ENCODE measurements at places on chromosomes 3 and 15.
A peak's percentile ranks its signal among the peaks of the same experiment; 100 is the strongest.

DNA sequence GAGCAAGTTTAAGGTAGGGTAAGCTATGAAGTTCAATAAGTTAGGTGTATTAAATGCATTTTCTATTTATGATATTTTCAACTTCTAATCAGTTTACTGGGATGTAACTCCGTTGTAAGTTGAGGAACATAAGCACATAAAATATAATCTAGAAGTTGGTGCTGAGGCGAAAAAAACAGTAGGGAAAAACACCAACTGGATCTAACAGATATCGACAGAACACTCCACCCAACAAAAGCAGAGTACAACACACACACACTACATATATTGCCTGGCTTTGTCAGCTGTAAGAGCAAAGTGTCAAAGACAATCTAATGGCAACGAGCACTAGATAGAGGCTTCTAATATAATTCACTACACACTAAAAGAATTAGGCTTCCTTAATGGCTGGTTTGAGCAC lies 8.4 kb downstream of the PIK3R4 start:
- no peak for DNase-seq

DNA sequence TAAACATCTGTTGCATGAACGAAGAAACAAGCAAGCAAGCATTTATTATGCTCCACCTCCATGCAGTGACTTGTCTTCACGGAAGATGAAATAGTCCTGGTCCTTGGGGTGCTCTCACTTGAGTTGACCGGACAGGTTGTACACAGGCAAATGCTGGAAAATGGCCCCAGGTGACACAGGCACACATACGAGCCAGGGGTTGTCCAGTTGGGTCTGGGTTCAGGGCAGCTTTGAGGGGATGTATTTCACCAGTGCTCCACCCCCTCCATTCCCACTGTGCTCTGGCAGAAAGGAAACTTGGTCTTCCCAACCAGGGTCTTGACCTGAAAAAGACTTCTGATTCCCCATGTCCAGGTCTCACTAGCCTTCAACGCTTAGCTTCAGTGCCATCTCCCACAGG lies 48.3 kb upstream of the ITGA11 start:
- DNase-seq: no peak

DNA sequence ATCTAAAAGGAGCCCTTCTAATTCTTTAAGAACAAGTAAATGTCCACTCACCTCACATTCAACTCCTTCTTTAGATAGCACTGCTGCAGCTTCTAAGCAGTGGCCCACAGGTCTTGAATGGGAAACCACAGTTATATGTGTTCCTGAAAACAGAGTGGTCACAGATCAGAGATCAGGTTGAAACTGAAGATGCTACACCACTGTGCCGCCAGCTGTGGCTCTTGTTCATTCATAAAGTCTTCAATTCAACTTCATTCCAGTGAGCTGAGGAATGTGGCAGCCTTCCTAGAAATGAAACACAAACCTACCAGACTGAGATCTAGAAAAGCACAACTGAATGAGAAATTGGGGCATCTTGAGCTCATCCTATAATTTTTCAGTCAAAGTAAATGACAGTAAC lies 4.0 kb downstream of the PDHB start:
- no peak for DNase-seq

GRCh38 chr3:18149935-18150334 lies 275.2 kb downstream of the SATB1 start:
- DNase-seq: no peak

DNA sequence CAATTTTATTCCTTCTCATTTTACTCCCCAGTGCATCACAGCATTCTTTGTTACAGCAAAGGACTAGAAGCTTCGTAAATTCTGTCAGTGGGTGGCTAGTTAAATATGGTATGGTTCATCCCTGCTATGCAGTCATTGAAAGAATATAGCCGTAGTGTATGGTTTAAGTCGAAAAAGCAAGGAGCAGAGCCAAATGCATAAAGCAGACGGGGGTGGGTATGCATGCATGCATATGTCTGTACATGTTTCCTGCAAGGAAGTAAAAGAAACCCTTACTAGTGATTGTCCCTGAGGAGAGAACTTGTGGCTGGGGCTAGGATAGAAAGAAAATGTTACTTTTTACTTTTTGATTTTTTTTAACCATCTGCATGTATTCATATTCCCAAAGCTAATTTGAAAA lies 19.9 kb downstream of the RBP2 start:
- DNase-seq: no peak

DNA sequence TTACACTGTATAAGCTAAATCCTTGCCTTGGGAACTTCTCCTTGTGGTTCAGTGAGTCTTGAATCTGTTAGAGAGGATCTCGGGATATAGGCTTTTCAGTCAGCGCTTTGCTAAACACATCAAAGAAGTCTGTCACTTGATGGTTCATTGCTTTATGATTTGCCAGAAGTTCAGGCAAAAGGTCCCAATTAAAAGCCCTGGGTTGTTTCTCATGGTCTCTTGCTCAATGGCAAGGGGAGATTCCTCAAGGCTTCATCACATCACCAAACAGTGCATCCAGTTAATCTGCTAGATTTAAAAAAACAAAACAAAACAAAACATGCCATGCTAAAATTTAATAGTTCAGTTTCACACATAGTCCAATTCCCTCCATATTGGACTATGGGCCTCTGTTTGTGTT lies 114.8 kb downstream of the FILIP1L start:
- DNase-seq: no peak

- DNase-seq: peak; percentile 91
These were observed 30.0 kb downstream of the NBEAL2 start for GRCh38 chr3:47009225-47010110.

DNA sequence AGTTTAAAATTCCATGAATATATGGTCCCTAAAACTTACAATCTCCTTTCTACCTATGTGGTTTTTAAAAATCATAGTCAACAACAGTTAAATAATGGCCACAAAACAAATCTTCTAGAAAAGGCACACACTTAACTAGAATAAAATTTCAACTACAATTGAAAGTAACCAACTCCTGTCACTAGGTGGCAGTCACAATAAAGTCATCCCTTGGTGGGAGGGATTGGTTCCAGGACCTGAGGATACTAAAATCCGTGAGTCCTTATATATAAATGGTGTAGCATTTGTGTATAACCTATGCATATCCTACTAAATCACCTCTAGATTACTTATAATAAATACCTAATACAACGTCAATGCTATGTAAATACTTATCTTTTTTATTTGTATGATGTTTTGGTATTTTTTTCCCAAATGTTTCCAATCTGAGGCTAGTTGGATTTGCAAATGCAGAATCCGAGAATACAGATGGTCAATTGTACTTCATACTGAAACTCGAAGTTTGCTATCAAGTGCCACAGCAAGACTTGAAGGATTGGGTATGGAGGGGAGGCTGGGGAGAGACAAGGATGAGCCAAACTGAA lies 172.6 kb downstream of the FMN1 start:
- no peak for DNase-seq

DNA sequence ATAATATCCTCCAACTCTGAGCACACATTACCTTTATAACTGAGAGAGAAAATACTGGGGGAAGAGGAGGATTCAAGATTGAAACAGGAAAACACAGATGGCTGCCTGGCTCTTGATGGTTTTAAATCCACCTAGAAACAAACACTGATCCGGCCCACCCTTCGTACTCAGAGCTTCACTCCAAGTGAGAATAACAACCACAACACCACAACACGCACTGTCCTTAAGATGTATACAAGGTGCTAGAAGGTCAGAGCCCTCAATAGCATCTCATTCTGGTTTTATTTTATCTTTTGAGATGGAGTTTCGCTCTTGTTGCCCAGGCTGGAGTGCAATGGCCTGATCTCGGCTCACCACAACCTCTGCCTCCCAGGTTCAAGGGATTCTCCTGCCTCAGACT lies 9.9 kb downstream of the IP6K2 start:
- no peak for DNase-seq

DNA sequence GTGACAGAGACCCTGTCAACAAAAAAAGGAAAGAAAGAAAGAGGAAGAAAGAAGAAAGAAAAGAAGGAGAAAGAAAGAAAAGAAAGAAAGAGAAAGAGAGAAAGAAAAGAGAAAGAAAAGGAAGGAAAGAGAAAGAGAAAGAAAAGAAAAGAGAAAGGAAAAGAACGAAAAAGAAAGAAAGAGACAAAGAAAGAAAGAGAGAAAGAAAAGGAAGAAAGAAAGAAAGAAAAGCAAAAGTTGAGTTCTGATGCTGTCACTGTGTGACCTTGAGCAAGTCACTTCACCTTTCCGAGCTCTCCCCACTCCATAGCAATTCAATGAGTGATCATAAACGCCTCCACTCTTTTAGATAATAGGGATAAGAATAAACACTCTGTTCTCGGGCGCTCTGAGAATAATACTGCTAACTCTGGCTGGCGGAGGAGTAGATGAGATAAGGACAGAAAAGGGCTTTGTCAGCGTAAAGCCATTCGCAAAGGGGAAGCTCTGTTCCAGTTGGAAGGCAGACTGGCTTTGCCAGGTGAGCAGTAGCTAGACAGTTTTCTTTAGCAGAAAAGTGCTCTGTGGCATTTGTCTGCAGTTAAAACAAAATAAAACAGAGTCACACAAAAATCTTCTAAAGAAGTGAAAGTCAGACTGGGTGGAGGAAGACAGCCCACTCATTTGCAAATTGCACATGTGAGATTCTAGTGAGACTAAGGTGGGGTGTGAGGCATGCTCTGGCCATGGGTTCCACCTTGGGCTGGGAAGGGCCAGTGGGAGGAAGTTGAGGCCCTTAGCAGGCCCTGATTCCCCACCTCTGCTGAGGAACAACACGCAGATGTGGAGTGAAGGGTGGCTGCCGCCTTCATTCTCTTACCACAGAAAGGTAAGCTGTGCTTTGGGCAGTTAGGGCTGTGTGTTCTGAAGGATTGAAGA lies 9.6 kb upstream of the FLNB start:
- peak; percentile 59 for DNase-seq

DNA sequence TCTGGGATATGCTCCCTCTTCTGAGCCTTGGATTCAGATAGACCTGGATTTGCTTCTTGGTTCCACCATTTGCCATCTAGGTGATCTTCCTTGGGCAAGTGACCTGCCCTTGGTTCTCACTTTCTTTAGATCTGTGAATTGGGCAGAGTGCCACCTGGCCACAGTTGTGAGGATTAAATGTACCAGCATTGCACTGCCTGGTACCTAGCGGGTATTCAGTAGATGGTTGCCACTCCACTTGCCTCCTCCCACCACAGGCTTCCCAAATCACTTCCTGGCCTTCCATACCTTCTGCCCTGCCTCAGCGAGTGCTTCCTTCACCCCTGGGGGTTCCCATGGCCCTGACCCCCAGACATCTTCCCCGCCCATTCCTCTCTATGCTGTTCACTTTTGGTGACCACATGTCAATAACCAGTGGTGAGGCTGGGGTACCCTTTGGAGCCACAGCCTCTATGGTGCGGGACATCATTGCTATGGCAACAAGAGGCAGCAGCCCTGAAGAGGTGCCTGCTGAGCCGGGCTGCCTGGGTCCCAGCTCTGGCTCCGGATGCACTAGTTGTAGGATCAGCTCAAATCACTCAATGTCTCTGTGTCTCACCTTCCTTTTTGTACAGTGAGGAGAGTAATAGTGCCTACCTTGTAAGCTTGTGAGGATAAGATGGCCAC lies 40.5 kb downstream of the CMTM7 start:
- DNase-seq: no peak

GRCh38 chr3:106022913-106023312 lies 154.1 kb upstream of the CBLB start:
- no peak for DNase-seq

DNA sequence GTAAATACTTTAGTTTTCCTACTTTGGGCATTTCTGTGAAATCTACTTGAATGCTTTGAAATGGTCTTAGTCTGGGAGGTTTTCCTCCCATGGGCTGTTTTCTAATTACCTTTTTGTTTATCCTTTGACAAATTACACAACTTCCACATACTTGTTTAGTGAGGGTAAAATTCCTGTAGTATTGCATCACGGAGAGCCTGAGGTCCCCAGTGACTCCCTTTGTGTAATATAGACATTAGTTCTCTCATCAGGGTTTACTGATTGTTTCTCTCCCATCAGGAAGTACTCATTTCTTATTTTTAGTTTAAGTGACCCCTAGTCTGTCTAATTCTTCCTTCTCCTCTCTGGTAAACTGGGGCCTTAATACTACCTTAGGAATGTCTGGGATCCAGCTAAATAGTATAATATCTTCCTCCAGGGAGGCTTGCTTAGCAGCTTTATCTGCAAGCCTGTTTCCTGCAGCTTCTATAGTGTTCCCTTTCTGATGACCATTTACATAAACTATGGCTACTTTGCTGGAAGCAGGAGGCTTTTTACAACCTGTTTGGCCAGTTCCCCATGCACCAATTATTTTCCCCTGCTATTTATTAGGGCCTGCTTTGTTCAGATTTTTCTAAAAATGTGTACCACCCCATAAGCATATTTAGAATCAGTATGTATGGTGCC lies 87.2 kb upstream of the XCR1 start:
- no peak for DNase-seq

GRCh38 chr3:41001556-41001955 lies 197.7 kb upstream of the CTNNB1 start:
- DNase-seq: no peak

DNA sequence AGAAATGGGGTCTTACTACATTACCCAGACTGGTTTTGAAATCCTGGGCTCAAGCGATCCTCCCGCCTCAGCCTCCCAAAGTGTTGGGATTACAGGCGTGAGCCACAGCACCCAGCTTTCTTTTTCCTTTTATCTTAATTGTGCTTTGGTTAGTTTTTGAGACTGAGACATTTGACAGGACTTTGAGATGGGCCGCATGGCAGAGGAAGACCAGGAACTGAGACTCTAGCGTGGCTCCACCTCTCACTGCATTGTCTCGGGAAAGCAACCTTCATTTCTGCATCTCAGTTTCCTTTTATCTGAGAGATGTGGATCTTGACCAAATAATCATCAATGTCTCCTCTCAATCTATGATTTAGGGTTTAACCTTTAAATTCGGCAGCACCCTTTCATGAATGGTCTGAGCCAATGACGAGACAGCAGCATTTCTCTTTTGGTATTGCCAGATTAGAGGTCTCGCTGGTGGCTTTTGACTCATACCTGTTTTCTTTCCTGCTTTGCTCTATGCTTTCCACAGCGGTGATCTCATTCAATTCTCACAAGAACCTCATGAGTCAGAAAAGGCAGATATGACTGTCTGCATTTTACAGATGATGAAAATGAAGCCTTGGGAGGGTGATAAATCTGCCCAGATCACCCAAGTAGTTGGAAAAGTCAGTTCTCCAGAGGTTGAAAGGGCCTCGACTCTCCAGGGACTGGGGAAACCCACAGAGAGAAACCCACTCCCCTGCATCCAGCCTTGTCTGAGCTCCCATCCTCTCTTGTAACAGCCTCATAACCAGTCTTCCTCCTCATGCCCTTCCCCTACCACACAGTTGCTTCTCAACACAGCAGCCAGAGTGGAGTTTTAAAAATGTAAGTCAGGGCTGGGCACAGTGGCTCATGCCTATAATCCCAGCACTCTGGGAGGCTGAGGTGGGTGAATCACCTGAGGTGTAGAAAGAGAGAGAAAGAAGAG lies 84.8 kb upstream of the FOXB1 start:
- no peak for DNase-seq

DNA sequence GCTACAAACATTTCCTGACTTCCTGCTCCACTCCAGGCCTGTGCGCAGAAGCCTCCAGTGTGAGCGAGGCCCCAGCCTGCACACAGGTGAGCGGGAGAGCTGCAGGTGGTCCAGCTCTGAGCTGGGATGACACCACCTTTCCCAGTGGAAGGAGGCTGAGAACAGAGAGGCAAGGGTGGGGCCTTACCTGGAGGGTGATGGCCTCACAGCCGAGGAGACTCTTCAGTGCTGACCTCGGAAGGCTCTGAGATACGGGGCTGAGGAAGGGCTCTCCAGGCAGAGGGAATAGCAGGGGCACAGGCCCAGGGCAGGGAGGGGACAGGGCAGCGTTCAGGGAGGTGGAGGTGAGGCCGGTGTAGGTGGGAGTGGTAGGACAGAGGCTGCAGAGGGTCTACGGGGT lies 70.8 kb downstream of the EFCAB12 start:
- no peak for DNase-seq
